IPS DF 6.9 (cell line): ENCODE measurements at places on chromosomes 6 and 20.

DNA sequence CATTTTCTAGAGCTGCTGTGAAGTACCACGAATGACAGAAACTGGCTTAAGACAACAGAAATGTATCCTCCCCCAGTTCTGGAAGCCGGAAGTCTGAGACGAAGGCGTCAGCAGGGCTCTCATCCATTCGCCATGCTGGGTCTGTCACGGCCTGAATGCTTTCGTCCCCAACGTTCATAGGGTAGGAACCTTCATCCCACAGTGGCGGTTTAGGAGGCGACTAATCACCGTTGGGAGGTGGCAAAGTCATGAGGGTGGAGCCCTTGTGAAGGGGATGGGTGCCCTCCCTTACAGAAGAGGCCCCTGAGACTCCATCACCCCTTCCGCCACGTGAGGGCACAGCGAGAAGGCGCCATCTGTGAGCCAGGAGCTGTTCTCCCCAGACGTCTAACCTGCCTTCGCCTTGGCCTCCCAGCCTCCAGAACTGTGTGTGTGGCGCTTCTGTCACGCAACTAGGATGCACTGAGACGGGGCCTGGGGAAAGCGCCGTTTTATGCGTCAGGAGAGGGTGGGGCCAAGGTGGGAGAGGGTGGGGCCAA, 250.3 kb downstream of the TTLL2 start:
- no peak for DNase-seq

DNA sequence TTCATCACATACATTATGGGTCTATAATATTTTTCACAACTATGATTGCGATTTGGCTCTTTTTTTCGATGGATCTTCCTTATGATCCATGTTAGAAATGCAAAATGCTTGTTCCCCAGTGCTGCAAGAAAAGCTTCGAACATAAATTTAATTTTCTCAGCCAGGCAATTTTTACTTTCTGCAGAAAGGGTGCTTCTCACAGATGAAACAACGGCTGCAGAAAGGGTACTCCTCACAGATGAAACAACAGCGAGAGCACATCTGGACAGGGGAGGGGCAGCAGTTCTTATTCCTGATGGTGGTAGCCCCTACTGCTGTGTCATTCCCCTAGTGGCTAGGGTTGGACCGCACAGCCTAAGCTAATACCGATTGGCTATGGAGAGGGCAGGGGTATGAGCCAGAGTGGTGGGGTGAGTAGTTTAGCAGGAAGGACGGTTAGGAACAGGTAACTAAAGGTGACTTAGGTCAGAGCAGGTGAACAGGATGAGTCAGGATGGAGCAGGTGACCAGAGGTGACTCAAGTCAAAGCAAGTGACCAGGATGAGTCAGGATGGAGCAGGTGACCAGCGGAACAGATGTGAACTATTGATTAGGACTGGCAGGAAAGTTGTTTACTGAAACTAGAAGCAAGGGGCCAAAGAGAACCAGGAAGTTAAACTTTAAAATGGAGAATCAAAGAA, 13.4 kb upstream of the TREML4 start:
- no peak for DNase-seq

DNA sequence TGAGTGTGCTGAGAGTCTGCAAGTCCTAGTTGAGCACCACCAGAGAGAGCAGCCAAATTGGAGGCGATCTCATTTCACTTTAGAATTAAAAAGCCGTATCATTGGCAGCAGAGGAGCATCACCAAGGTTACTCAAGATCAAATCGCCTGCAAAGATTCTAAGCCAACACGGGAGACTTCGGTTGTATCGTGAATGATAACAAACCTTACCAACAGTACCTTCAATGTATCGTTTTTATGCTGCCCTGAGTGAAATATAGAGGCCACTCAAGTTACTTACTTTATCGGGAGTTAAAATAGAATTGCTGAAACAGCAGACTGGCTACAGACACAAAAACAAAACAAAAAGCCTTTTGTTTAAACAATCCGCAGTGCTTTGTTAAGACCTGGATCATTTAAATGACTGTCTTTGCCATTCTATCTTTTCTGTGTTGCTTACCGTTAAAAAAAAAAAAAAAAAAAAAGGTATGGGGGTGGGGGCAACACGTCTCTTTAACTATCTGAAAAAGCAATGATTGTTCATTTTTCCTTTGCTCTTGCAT, 14.2 kb downstream of the NHSL1 start:
- DNase-seq = no peak

DNA sequence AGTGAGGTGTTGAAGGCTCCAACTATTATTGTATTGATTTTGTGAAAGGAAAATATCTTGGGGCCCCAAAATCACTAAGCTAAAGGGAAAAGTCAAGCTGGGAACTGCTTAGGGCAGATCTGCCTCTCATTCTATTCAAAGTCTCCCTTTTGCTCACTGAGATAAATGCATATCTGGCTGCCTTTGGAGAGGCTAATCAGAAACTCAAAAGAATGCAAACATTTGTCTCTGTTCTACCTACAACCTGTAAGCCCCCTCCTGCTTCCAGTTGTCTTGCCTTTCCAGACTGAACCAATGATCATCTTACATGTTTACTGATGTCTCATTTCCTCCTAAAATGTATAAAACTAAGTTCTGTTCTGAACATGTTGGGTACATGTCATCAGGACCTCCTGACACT, 125.9 kb downstream of the HTR1B start:
- peak; percentile 2 for DNase-seq

GRCh38 chr6:93419304-93420162, at the start of gene EPHA7:
Gene EPHA7, minus strand, starts transcription at chr6:93419559. Its CDS starts 218 bp downstream, at chr6:93419341.
- peak; percentile 97 for DNase-seq

DNA sequence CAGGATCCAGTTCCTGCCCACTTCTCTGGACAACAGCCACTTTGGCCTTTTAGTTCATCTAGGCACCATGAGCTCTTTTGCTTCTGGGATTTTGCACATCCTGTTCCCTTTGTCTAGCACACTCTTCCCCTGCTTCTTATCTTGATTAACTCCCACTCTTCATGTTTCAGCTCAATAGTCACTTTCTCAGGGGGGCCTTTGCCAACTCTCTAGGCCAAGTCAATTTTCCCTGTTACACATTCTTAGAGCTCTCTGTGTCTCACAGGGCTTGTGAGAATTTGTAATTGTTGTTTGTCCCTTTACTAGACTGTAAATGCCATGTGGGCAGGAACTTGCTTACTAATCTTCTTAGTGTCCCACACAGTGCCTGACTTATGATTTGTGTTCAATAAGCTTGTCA, 58.1 kb upstream of the EPB41L1 start:
- no peak for DNase-seq

GRCh38 chr6:139699335-139699734, 324.9 kb upstream of the CITED2 start:
- no peak for DNase-seq

DNA sequence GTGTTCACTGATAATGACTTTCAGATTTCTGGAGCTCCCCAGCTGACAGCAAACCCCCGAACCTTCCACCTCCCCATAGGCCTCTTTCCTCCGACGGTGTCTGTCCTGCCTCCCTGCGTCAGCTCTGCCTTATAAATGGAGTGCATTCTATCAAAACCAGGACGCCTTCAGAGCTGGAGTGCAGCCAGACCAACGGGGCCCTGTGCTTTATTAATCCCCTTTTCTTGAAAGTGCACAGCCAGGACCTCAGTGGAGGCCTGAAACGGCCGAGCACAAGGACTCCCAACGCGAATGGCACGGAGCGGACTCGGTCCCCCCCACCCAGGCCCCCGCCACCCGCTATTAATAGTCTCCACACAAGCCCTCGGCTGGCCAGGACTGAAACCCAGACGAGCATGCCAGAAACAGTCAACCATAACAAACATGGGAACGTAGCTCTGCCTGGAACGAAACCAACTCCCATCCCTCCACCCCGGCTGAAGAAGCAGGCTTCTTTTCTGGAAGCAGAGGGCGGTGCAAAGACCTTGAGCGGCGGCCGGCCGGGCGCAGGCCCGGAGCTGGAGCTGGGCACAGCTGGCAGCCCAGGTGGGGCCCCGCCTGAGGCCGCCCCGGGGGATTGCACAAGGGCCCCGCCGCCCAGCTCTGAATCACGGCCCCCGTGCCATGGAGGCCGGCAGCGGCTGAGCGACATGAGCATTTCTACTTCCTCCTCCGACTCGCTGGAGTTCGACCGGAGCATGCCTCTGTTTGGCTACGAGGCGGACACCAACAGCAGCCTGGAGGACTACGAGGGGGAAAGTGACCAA, 42.3 kb upstream of the NAA20 start:
- no peak for DNase-seq

DNA sequence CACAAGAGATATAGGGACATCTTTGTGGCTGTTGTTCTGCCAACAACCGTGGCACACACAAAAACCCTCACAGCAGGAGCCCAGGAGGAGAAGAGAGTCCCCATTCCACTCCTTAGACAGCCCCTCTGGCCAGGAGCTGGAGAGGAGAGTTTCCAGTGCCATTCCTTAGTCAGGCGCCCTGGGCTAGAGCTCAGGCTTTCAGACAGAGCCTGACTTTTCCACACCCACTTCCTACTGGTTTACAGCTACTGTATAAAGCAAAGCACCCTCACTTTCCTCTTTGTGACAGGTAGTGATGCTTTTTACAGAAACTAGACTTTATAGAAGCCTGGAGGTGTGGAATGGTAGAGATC, 145.9 kb downstream of the SYCP2 start:
- DNase-seq = no peak

- DNase-seq = no peak
Observed at GRCh38 chr20:59003836-59004492, 3.1 kb downstream of the CTSZ start.

- no peak for DNase-seq
Observed at GRCh38 chr6:167307342-167307955, 16.3 kb downstream of the UNC93A start.
